ENCODE measurements at places on chromosomes 6 and 20.

GRCh38 chr6:47308552-47309290 is 984 bp downstream of the TNFRSF21 start:
- DNase-seq: no peak

DNA sequence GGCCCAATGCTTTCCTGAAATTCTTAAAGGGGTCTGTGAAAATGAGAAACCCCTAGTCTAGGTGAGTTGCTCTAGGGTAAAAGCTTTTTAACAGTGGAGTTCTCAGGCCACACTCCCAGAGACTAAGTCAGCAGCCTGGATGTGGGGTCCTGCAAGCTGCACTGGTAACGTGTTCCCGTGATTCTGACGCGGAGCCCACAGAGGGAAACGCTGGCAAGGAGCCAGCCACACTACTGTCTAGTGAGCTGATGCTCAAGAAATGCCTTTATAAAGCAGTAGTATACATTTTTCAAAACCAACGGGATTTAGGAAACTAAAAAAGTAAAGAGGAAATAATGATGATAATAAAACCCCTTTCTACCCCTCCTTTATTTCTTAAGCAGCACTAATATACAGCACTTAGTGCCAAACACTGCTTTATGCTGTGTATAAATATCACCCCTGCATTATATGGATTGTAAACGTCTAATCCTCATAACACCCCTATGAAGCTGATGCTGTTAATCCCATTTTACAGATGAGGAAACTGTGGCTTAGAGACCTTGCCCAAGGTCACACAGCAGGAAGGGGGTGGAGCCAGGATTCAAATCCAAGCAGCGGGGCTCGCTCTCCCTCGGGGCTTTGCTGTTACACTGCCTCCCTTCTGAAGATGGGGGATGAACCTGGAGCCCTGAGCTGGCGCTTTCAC is 25.0 kb downstream of the KCNK15 start:
- no peak for DNase-seq

DNA sequence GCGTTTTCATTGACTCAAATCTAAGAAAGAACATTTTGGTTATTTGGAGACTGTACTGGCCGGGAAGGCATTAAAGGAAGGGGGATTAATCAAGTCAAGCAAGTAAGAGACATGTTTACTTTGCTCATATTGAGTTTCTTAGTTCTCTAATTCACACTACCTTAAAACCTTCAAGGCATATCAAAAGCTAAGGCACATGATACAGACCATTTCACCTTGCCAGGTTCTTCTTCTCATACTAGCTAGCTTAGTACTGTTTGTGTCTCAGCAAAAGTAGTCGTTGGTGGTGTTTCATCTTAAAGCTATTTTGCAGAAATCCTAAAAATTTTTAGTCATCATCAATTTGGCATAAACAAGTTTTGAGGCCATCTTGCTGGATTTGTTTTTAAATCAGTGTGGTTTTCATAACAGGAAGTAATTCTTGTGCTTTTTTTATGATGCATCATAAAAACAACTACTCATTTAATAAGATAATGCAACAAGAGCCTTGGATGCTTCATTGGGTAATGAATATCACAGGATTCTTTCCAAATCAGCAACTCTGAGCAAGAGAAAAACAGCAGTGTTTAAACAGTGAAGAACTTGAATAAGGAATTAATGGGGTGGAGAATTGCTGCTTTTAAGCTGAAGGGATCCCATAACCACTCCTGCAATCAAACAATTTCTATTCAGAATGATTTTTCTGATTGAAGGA is 425.3 kb downstream of the EPM2A start:
- DNase-seq: no peak

- DNase-seq: no peak
Measured at GRCh38 chr6:142872376-142872775, 72.6 kb downstream of the HIVEP2 start.

- peak; percentile 82 for DNase-seq
Measured at GRCh38 chr6:37130704-37131103, 39.2 kb upstream of the PIM1 start.

GRCh38 chr20:55031971-55032370 is 556.6 kb downstream of the DOK5 start:
- DNase-seq: no peak

DNA sequence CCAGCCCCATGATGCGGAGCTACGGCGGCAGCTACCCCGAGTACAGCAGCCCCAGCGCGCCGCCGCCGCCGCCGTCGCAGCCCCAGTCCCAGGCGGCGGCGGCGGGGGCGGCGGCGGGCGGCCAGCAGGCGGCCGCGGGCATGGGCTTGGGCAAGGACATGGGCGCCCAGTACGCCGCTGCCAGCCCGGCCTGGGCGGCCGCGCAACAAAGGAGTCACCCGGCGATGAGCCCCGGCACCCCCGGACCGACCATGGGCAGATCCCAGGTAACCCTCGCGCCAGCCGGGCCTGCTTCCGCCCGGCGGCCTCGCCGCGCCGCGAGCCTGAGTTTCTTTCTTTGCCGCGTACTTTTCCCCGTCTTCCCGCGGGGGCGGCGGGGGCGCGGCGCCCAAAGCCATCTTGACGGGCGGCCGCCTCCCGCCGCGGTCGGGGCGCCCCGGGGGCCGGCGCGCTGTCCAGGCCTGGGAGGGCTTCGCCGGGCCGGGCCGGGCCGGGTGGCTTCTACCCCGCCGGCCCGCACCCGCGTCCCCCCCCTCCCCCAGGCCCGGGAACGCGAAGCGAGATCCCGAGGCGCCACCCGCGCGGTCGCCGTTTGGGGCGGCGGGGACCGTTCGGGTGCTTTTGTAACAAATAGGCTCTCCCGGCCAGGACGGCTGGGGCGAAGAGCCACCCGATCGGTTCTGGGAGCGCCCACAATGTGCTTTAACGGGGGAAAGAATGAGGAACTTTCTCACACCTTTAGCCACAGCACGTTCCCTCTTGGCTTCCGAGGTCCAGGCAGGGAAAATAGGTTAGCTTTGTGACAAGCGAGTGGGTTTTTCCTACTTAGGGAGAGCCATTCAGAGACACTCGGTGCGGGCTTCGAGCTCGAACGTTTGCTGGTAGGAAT is 2.3 kb downstream of the ARID1B start:
- DNase-seq: peak; percentile 40

- no peak for DNase-seq
Measured at GRCh38 chr20:34293589-34293988, 9.6 kb downstream of the AHCY start.

GRCh38 chr6:43722920-43723545 is 35.4 kb upstream of the MRPS18A start:
- peak; percentile 33 for DNase-seq

DNA sequence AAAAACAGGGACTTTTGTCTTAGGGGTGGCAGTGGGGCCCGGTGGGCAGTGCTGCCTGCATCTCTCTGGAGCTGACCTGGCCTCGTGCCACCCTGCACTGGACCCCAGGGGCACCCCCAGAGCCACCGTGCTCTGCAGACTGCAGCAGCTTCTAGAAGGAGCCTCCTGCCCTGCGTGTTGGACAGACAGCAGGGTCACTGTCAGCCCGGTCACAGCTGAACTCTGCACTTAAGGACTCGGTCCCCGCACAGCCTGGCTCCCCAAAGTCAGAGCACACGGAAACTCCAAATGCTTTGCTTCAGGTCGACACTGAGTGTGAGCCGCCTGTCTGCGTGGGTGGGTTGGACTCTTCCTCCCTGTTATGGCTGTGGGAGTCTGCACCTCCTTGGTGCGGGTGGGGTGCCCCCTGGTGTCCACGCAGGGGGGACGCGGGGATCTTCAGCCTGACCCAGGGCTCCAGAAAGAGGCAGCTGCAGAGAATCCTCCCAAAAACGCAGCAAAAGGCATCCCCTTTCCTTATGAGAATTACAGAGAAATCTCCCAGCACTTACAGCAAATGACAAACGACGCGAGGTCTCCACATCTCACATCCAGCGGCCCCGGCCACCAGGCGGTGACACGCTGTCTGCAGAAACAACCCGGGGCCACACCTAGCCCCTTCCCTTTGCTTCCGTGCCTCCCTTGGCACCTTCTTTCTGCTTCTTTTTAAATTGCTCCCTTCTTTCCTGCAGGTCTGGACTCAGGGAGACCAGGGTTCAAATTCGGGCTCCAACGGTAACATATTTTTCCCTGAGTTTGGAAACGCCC is 36.3 kb upstream of the DACT2 start:
- DNase-seq: no peak

DNA sequence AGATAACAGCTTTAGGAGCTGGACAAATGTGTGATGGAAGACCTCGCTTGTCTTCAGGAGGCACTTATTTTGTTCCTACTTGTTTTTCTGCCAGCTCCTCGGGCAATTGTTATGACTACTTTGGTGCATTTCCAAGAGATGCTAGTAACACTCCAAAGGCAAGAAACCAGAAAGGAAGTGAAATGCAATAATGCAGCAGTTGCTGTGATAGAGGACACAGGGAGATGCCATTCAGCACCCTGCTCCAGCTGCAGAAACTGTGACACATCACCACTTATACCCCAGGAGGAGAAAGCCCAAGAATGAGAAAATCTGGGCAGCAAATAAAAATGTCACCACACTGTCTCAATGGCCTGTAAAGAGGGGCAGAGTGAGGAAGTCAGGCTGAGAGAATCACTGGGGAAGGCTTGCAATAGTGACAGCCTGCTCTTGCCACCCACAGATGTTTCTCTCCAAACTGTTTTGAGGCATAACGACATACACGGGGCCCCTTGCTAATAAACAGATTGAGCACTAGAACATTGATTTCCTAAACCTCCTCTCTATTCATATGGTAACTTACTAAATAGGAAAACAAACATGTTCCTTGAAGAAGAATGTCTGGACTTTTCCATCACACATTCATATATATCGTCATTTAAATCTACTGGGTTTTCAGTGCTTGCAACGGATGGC is 231.0 kb upstream of the PRND start:
- no peak for DNase-seq

DNA sequence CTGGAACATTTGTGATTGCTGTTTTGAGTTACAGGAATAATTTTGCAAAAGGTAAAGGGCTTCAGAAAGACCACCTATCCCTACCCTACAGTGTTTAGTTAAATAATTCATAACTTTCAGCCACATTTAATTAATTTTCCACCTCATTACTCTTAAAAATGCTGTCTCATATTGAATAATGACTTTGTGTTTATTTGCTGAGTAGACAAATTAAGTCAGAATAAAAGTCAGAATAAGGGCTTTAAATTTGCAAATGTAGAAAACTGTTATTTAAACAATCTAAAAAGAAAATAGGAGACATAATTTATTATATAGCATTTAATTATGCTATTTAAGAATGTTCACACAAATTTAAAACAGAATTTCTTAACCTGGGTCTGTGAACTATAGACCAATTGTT is 293.7 kb upstream of the RIMS1 start:
- no peak for DNase-seq

- no peak for DNase-seq
Measured at GRCh38 chr20:51380401-51381385, 161.8 kb downstream of the NFATC2 start.

DNA sequence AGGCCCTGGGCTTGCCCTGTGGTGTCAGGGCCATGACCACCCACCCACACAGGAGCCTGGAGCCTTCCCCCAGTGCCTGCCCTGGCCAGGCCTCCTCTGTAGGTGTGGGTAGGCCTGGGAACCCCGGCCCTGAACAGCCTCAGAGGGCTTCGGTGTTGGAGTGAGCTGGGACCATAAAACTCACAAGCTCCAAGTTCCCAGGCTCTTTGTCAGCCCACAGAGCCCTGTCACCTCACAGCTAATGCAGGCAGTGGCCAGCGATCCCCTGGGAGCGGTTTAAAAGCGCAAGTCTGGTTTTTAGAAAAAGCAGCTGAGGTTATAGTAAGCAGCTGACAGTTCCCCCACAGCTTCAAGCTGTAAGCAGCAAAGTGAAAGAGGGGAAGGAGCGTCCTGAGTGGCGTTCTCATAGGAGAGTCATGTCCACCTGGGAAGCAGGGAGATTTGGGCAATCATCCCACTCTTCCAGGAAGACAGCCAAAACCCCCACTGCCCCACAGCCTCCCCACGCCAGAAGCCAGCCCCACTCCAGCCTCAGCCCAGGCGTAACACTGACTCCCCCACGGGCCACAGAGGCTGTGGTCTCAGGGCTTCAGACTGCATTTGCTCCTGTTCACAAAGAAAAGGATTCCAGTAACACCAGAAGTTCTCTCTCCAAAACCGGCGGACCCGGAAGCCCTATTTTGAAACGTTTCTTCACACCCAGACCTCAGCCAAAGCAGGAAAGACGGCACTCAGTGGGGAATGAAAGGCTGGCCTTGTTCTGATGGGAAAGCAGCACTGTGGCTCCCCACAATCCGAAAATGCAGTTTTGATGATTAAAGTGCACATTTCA is 34.3 kb upstream of the FOXC1 start:
- peak; percentile 90 for DNase-seq

DNA sequence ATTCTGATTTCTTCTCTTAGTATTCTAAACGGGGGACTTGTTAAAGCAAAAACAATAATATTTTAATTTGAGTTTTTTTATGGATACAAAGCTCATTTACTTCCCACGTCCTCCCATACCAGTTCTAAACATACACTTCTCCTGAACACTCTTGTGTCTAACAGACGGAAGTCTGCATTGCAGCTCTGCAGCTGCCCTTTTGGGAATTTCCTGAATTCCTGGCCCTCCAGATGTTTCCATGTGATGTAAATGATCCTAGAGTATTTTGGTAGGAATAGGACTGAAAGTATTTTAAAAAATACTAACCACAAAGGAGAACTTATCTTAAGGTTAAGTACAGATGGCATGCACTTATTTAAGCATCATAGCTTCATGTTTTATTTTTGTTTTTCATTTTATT is 886.7 kb downstream of the TBC1D32 start:
- no peak for DNase-seq

DNA sequence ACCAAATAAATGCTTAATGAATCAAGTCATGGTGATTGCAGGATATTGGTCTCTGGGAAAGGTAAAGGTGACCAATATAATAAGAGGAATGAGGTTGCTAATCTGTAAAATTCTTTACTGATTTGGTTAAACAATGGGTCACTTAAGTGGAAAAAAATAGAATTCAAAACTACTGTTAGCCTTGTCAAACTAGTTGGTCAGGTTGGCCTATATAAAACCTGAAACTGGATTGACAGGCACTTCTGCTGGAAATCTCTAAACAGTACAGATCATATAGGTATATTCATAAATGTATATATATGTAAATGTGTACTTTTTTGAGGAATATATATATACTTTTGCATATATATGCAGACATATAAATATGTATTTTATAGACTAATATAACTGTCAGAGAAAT is 19.7 kb downstream of the PLCB4 start:
- no peak for DNase-seq

GRCh38 chr6:54267798-54268197 is 40.4 kb upstream of the TINAG start:
- DNase-seq: no peak

- DNase-seq: no peak
Measured at GRCh38 chr6:45710304-45710821, 305.3 kb downstream of the CLIC5 start.

- DNase-seq: no peak
Measured at GRCh38 chr20:62252342-62252966, 14.1 kb downstream of the OSBPL2 start.

DNA sequence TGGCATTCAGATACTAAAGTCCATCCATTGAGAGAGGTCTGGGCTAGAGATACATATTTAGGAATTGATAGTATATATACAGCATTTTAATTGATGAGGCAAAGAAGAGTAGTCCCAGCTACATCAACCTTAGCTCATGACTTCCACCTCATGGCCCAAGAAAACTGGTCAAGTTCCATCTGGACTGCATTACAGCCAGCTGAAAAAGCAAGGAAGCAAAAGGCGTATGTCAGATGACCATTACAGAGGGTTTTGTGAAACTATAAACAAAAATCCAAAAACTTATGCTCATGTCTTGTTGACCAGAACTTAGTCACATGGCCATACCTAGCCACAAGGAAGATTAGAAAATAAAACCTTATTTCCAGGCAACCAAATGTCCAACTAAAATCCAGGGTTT is 46.8 kb upstream of the RNF146 start:
- no peak for DNase-seq

Data from tibial artery (tissue), 4 donors.